ENCODE measurements at places on chromosomes 3 and 15.

- no peak for DNase-seq
Observed at GRCh38 chr3:46036191-46036590, 8.9 kb upstream of the XCR1 start.

GRCh38 chr3:152539191-152539764 lies 270.5 kb downstream of the MBNL1 start:
- no peak for DNase-seq

DNA sequence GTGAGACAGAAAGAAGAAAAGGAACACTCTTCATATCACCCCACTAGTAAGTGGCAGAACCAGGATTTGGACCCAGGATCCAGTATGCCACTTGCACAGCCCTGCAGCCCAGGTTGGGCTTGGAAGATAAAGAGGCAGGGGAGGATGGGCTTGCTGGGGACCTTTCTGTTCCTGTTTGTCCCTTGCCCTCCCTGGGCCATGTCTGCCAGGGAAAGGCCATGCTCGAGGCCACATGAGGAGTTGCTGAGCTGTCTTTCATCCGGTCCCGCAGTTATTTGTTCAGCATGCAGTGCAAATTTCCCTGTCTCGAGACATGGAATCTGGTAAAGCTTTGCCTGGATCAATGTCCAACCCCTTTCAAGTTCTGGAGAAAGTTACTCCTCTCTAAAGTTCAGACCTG lies 116.0 kb upstream of the MRPS22 start:
- no peak for DNase-seq

DNA sequence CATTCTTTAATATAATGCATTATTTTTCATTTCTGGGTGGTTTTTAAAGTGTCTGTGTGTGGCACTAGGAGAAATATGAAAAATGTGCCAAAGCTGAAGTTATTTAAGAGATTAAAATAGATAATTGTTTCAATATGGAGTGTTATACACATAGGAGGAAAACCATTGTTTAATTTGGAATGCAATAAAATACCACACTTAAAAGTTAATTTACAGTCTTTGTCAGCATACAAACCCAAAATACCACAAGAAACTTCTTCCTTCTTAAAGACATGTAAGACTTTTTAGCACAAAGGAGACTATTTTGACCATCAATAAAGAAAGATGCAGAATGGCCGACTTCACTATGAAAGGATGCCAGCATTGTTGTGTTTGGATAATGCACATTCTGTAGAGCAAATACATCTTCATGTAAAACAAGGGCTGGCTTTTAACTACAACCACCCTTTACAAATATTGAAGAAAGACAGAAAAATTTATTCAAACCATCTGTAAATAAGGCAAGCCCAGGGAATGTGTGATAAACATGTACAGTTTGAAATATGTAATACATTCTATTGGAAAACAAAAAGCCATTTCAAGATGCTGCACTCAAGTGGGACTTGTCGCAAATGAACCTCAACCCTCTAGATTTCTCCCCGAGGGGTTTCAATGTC lies 1146.6 kb downstream of the ROBO1 start:
- DNase-seq = no peak

DNA sequence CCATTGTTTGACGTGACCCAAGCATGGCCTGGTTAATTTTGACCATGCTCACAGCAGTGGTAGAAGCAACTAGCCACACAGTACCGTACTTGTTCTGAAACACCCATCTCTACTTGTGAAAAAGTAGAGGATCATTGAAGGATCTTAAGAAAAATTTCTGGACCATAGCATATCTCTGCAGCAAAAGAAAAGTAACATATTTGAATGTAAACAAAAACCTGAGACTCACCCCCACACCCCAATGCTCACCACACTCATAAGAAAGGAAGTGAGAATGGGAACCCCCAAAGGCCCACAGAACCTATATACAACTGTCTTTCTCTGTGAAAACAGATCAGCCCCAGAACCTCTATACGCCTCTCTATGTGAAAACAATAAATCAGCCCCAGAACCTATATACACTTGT lies 33.8 kb upstream of the TFRC start:
- DNase-seq = no peak

DNA sequence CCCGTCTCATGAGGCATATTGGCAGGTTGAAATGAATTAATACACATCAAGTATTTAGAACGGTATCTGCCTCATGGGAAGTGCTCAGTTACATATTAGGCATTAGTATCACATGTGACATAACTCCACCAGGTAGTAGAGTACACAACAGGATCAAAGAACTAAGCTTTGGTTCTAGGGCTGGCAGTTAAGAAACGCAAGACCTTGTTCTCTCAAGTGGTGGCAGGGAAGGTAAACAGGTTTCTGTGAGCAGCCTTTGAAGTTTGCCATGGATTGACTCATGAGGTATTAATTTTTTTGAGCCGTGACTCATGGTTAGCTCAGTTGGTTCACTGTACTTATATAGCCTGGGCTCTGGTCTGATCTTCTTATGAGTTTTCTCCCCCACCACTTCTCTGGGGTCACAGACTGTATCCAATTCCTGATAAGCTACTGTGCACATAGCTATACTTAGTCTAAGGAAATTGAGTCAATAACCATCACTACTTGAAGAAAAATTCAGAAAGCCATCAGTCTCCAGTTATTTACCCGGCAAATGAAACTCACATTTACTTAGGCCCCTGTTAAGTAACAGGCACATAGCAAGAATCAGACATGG lies 155.6 kb upstream of the STT3B start:
- no peak for DNase-seq

GRCh38 chr3:169241991-169242707 lies 421.4 kb downstream of the MECOM start:
- no peak for DNase-seq

DNA sequence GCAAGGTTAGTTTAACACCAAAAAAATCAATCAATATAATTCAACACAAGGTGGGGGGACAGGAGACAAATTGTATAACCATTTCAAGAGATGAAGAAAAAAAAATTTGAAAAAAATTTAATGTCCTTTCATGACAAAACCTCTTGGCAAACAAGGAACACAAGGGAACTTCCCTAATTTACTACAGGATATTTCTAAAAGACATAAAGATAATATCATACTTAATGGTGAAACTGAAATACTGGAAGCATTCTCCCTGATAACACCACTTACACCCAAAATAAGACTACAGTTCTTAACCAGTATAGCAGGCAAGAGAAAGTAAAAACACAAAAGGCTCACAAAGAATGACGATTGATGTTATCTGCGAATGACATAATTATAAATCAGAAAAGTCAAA lies 44.7 kb downstream of the IFT57 start:
- DNase-seq = no peak

GRCh38 chr15:96559631-96560030 lies 229.1 kb downstream of the NR2F2 start:
- no peak for DNase-seq

DNA sequence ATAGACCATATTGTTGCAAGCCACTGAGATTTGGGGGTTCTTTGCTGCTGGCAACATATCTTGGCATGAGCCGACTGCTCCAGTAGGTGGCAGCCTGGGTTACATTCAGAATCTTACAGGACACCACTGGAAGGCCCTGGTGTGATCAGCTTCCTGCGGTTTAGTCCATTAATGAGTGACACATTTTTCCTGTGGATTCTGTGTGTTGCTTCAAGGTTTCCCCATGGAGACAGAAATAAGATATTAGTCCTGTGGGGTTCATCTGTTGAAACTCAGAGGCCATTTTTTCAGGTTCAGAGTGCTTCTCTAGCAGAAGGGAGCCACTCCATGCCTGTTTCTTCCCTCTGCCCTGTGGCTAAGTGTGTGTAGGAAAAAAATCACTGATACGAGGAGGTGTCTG lies 116.2 kb downstream of the MFSD1 start:
- no peak for DNase-seq

DNA sequence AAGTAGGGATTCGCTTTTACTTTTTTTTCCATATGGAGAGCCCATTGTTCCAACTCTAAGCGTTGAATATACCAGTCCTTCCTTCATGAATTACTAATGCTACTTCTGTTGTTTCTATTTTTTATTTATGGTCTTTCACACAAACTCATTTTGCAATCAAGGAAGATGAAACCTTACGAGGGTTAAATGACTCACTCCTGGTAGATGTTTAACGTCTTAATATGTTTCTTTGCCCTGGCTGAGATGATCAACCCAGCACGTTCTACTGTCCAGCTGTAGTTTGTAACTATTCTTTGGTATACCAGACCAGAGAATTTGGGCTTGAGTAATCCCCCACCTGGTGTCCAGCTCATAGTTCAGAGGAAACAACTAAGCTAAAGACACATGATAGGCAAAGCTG lies 23.1 kb downstream of the CDCP1 start:
- no peak for DNase-seq

DNA sequence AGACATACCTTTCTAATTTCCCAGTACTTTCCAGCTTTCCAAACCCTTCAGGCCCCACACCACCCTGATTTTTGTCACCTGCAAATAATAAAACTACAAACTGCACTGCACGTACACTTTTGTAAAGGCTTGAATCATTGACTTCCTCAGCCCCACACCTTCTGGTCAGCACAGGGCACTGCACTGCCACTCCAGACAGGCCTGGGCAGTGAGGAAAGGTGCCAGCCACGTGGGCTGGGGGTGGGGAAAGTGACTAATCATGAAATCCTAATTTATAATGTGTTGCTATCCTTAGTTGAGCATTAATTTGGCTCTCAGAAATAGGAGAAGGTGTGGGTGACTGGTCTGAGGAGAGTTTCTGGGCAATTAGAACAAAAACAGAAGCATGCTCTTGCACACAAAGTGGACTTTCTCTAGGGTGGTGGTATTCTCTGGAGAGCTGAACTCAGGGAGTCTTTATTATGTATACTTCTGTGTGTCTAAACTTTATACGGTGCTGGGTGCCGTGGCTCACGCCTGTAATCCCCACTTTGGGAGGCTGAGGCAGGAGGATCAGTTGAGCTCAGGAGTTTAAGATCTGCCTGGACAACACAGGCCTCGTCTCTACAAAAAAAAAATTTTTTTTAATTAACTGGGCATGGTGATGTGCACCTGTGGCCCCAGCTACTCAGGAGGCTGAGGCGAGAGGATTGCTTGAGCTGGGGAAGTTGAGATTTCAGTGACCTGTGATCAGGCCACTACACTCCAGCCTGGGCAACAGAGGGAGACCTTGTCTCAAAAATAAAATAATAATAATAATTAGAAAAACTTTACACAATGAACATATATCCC lies 58.2 kb upstream of the FLNB start:
- DNase-seq = no peak

GRCh38 chr3:112247350-112247749 lies 46.7 kb downstream of the SLC9C1 start:
- DNase-seq = no peak

DNA sequence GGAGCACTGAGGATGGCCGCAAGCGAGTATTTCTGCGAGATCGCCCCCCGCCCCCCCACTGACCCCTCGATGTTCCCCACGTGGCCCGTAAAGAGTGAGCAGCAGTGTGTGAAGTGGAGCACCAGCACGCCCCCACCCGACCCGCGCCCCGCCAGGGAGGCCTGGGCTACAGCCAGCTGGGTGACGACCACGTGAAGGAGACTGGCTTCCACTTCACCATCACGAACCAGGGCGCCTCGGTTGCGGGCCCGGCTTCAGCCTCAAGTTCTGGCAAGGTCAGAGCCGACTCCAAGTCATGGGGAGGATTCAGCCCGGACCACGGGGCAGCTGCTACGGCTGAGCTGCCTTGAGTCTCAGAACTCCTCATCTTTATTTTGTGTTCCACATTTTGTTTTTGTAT lies 2.4 kb upstream of the RNU5B-1 start:
- no peak for DNase-seq

DNA sequence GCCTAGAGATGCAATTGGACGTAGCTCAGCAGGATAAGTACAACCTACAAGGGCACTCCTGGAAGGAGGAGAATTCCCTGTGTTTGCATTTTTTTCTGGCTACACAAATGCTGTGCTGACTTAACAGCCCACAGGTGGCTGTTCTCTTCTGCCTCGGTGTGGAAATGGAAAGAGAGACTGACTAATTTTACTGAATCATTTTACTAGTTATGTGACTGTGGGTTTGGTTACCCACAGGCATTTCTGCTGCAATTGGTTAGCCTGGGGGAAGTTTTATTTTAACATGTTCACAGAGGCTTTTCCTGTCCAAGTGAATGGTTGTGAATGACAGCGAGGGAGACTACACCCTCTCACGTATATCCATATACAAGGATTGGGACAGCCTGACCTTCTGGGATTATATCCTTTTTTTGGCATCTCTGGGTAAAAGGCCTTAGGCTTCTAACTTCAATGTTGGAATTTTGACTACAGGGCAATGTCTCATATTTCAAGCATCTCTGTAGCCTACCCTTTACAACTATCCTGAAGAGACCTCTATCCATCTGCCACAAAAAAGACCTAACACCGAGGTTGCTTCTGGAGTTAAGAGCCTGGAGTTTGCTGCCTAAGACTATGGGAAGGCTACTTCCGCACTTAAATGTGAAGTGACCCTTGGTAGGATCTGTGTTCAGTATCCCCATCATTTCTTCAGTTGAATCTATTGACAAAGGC lies 67.2 kb upstream of the TP63 start:
- no peak for DNase-seq

- no peak for DNase-seq
Observed at GRCh38 chr15:99438691-99439523, 126.9 kb upstream of the MEF2A start.

DNA sequence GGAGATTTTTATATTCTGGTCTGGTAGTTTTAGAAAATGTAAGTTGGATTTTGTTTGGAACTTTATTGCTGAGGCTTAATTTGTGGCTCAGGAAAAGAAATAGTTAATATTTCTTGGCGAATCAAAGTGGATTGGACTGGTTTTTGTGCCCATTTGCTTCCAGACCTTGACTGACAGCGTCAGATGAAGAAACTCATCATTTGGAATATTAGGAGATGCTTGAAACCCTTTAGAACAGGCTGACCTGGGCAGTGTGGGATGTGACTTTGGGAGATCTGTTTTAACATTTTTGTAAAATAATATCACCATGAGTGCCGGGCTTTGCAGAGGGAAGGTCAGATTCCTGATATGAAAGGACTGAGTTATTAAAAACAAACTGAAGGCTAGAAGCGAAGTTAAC lies 83.0 kb downstream of the AAGAB start:
- DNase-seq = no peak

Measured in stimulated activated CD8-positive, alpha-beta memory T cell treated with anti-CD3 and anti-CD28 coated beads, Interleukin-4, amount 100 ng/mL, for 1 hour (primary cell).